ENCODE measurements at places on chromosomes 11 and 22. TPM values are rescaled to one million over a fixed set of nuclear protein-coding genes. Genes with fewer than 3 reads are reported as not detected.

GRCh38 chr11:86386283-86386682, 11.6 kb downstream of the CCDC81 start:
- no peak for DNase-seq

- no peak for DNase-seq
These were observed 1.2 kb upstream of the NUP50 start for GRCh38 chr22:45162531-45162930.

DNA sequence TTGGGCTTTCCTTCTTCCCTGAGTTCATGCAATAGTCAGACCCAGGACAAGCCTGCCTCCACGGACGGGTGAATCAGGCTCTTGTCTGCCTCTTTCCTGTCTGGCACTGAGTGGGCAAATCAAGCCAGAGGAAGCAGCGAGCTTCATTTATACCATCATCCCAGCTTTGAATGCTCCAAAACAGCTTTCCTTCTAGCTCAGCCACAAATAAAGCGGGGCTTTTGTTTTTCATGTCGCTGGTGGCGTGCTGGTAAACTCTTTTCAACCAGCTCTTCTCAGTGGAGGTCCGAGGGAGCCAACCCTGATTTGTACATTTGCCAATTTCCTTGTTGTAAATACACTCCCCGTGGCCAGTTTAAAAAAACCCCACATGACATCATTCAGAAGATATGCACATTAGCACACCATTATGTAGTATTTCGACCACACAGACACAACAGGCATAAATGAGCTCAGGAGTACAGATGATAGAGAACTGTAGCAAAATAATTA, 8.6 kb downstream of the C11orf91 start:
- no peak for DNase-seq

- DNase-seq, result no peak
These were observed 54.0 kb upstream of the SEZ6L start for GRCh38 chr22:26115266-26115665.

- DNase-seq, result no peak
These were observed 16.1 kb upstream of the MS4A7 start for GRCh38 chr11:60362241-60362640.

DNA sequence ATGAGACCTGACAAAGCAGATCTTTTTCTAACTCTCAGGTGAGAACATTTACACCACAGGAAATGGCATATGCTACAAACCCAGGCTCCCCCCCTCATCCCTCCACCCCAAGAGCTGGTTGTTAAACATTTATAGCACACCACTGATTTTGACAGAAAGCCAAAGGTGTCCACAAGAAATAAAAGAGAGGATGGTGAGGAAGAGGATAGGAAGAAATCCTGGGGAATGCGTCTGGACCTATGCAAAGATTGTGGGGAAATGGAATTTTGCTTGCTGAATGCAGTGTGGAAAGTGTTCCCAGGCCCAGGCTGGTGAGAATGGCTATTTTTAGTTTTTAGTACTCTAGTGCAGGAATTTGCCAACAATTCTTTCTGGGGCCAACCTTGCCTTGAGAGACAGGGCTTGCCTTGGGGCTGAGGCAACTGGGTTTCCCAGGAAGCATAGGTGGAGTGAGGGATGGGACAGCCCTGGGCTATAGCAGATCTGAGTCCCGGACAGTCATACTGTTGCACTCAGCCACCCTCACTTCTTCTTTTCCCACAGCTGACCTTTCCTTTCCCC, 163.9 kb downstream of the ADAMTS15 start:
- DNase-seq, result no peak

- no peak for DNase-seq
These were observed 142.4 kb upstream of the NARS2 start for GRCh38 chr11:78717041-78717440.

GRCh38 chr11:68890490-68891231, 13.0 kb downstream of the MRPL21 start:
- DNase-seq, result no peak

DNA sequence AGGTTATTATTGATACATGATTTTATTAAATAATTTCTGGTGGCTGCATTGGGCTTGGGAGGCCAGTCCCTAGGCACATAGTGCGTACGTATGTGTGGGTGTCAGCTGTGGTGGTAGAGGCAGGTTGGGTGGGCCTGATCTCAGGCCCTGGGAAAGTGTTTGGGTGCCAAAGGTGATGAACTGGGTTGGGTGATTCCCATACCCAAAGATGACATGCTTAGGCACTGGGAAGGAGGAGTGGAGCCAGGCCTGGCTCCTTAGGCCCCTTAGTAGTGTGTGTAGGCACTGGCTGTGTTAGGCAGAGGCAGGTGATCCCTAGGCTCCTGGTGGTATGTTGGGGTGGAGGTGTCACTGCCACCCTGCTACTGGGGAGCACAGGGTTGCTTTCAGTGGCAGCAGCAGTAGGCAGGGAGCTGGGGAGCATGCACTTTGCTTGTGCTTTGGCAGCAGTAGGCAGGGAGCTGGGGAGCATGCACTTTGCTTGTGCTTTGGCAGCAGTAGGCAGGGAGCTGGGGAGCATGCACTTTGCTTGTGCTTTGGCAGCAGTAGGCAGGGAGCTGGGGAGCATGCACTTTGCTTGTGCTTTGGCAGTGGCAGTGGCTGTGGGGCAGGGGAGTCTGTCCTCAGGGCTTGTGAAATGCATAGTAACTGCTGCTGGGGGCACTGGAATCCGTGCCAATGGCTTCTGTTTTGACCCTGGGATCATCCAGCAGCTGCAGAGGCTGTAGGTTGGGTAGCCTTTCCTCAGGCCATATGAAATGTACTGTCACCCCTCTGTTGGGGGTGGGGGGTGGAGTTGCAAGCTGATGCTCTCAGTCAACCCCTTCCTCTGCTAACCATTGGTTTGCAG, 84.4 kb downstream of the RRM1 start:
- no peak for DNase-seq

DNA sequence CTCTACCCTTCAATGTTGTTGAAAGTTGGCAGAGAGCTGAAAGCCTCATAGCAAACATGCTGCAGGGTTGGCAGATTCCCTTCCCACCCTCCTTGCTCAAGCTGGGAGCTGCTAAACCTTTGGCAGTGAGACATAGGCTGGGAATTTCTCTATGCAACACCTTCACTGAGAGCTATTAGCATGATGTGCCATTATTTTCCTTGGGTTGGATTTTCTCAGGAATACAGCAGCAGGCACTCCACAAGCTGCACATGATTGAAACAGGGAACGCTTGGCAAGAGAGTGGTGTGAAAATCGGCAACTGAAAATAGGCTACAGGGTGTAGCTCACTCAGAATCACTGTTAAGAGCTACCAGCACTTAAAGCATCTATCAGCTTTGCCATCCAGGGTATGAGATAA, 9.6 kb upstream of the ALKBH3 start:
- no peak for DNase-seq

DNA sequence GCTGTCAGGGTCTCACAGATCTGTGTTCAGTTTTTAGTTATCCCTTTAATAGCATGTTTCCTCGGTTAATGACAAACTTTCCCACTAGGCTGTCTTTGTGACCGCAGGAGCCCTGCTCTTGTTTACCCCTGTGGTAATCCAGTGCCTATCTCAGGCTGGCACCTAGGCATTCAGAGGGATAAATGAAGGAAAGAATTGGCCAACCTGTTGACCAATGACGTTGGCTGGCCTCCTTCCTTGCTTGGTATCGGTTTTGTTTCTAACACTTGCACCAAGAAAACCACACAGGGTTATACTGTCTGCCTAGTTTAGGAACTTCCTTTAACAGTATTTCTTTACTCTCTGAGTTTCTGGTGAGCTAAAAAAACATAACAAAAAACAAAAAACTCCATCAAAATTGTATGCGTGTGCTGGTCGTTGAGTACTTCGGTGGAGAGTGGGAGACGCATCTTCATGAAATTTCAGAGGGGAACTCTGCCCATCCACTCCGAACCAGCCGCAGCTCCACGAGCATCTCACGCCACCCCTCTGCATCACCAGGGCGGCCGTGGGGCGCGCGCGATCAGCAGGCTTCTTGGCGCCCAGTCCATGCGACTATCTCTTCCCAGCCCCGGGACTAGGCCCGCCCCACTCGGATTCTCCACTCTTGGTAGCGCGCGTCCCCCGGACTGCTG, 563 bp upstream of the ENDOD1 start:
- no peak for DNase-seq

DNA sequence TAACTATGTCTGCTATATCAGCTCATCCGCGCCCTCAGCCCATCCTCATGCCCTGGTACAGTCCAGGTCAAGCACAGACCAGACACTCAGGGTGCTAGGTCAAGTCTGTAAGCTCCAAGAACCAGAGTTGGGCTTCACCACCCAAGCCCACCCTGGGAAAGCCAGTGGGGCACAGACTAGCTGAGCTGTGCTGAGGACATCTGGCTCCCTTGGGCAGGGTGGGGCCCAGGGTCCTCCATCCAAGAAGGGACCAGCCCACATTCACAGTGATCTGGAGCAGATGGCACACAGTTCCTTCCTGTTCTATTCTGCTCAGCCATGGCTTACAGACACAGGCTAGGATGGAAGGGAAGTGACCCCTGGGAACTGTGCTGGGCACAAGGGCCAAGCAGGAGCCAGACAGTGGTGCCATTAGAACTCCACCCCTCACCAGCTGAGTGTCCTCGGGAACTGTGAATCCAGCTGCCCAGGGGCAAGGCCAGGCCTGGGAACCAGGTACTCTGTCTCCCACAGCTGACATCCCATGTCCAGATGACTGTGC, 9.1 kb downstream of the P2RY6 start:
- DNase-seq, result no peak

DNA sequence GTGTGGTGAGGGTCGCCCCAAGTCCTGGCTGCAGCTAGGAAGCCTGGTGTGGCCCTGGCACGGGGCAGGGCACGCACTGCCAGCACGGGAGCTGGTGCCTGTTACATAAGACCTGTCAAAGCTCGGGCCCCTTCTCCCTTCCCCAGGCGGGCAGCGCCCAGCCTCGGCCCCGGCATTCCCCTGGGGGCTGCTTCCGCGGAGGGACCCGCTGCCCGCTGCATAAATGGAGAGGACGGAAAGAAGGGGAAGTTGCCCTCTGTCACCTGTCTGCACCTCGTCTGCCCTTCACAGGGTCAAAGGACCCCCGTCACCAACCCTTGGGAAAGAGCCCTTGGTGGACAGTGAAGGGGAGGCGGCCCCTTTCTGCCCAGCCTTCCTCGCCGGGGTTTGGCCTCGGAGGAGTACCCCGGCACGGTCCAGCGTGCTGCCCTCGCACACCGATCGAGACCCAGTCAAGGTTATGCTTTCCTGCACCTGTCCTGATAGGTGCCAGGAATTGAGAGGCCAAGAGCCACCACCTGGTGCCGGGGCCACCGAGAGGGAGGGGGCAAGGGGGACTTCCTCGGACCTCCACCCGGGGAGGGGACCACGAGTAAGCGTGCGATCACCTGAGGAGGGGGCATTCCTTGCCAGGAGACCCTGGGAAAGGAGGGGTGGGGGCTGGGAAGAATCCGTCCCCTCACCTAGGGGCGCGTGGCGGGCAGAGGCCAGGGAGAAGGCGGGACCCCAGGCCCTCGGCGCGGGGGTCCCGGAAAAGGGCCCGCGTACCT, 16.8 kb upstream of the MFRP start:
- no peak for DNase-seq

GRCh38 chr22:19517919-19518611, 6.1 kb downstream of the CLDN5 start:
- no peak for DNase-seq

DNA sequence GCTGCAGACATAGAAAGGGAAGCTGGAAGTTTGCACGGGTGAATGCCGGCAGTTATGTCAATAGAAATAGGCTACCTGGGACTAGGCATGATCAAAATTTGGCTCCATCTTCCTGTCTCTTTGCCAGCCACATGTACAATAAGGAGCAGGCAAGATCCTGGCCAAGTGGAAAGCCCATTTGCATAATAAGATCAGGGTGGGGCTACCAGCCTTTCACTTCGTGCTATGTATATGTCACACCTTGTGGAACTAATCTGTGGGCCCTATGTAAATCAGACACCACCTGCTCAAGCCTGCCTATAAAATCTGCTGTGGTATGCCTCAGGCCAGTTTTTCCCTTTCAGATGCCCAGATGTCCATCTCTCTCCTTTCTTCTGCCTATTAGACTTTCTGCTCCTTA, 79.3 kb upstream of the DRD2 start:
- no peak for DNase-seq

DNA sequence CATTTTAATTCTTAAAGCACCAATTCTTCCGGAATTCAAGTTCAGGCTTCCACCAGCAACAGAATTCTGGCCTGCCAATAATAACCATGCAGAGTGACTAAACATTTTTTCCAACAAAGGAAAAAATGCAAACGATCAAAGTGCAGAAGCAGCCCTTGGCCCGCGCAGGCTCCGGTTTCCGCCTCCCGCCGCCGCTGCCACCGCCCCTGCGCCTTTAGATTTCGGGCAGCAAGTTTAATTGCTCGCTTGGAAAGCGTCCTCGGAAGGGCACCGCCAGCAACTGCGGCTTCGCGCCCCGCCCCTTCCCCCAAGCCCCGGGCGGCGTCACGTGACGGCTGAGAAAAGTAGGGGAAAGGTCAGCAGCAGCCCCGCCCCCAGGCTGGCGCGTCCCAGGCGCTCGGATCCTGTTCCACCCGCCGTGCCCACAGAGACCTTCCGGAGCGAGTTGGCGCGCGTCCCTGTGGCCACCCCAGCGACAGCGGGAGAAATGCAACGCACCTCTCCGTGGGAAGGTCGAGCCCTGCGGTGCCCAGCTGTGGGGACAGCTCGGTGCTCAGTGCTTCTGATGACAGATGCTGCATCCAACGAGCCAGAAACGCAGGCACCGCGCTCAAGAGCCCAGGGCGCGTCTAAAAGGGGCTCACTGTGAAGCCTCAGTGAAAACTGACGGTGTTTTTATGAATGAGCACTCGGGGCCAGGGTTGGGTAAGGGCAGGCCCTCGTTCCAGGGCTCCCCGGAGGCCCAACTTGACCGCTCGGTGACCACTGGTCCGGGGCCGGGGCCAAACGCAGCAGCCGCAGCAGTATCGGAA, 2.5 kb downstream of the CPT1A start:
- DNase-seq, result peak; percentile 95

GRCh38 chr11:64007629-64008282, 21.5 kb downstream of the OTUB1 start:
- DNase-seq, result no peak

GRCh38 chr11:111347002-111347722, 31.9 kb downstream of the POU2AF1 start:
- DNase-seq, result no peak

DNA sequence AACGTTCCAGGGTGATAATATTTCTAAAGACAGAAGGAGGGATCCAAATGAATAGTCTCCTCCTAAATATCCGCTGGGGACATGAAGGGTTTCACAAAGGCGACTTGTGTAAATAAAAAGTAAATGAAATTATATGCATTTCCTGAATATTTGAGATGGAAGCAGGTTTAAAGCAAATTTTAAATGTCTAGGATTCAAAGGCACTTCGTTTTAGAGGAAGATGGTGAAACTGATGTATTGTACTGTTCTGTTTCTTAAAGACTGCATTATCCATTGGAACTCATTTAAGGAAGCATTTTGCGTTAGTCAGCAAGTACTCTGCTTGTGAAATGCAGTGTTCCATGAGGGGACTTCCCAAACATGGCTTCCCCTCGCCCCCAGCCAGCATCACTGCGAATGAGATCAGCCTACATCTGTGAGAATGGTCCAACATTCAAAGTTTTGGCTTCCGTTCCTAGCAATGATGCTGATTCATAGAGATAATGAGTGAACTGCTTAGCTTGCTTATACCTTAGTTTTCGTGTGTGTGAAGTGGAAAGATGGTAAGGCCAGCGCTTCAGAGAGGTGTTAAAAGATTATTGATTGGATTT, 1.5 kb downstream of the RAB39A start:
- no peak for DNase-seq

Gene STK33
- not detected for total RNA-seq

Gene ISX
- not detected for total RNA-seq

Gene MMP13
- not detected for total RNA-seq

Gene APOA1
- total RNA-seq, result 0.75 TPM

Gene OSM
- 1.1 TPM for total RNA-seq

Gene APIP
- 18.4 TPM for total RNA-seq

Gene PATE2
- not detected for total RNA-seq

Gene TMPRSS4
- total RNA-seq, result 0.33 TPM

Gene SULT4A1
- total RNA-seq, result not detected

Gene MMP1
- not detected for total RNA-seq

Gene OR8D4
- total RNA-seq, result not detected

Data from CD4-positive, alpha-beta memory T cell (primary cell).